ENCODE measurements at places on chromosomes 12 and 14. TPM values are rescaled to one million over a fixed set of nuclear protein-coding genes. Genes with fewer than 3 reads are reported as not detected.

DEGS2 gene
- total RNA-seq: 10.2 TPM

ASB2 gene
- total RNA-seq: 2.0 TPM

MEG3 gene
- total RNA-seq: 68.8 TPM

SNX6 gene
- 129 TPM for total RNA-seq

INSM2 gene
- not detected for total RNA-seq

CFAP251 gene
- total RNA-seq: 6.7 TPM

DNA sequence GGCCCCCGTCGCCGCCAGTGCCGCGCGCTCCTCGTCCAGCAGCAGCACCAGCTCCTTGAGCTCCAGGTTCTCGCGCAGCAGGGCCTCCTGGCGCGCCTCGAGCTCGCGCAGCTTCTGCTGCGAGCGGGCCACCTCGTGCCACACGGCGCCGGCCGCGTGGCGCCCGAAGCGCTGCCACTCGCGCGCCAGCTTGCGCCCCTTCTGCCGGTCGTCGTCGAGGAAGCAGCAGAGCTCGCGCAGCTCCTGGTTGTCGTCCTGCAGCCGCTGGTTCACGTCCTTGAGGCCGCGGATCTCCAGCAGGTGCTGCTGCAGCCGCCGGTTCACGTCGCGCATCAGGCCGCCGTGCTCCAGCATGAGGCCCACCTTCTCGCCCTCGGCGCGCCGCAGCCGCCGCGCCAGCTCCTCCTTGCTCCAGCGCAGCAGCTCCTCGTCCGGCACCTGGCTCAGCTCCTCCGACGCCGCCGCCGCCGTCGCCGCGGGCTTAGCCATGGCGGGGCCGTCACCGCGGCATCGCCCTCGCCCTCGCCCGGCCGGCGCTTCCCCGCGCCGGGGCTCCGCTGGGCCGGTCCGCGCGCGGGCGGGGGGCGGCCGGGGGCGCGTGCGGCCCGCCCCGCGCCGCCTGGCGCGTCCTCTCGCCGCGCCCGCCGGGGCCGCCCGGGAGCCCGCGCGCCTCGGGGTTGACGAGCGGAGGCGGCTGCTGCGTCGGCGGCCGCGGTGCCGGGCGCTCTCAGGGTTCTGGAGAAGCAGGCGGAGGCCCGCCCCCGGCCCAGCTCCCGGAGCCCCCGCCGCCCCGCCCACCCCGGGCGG is at the start of gene CCDC85C:
Gene CCDC85C, minus strand, starts transcription at position 737 of the 807 bp plus-strand sequence. Its CDS starts 248 bp downstream, at position 489.
- peaks cover 6% of the 10 kb centered on the region for H3K4me1 ChIP-seq
- DNase-seq: no peak
- H3K27me3 ChIP-seq: no peaks in the 10 kb centered on the region
- H3K4me3 ChIP-seq: peak within 1 kb of the TSS; percentile 88

GRCh38 chr12:21483531-21483930 is 17.9 kb downstream of the RECQL start:
- DNase-seq: no peak

- no peaks in the 10 kb centered on the region for H3K27me3 ChIP-seq
- no peaks in the 10 kb centered on the region for H3K36me3 ChIP-seq
- DNase-seq: no peak
Observed at GRCh38 chr14:72714094-72714493, 179.8 kb downstream of the DPF3 start.

DNA sequence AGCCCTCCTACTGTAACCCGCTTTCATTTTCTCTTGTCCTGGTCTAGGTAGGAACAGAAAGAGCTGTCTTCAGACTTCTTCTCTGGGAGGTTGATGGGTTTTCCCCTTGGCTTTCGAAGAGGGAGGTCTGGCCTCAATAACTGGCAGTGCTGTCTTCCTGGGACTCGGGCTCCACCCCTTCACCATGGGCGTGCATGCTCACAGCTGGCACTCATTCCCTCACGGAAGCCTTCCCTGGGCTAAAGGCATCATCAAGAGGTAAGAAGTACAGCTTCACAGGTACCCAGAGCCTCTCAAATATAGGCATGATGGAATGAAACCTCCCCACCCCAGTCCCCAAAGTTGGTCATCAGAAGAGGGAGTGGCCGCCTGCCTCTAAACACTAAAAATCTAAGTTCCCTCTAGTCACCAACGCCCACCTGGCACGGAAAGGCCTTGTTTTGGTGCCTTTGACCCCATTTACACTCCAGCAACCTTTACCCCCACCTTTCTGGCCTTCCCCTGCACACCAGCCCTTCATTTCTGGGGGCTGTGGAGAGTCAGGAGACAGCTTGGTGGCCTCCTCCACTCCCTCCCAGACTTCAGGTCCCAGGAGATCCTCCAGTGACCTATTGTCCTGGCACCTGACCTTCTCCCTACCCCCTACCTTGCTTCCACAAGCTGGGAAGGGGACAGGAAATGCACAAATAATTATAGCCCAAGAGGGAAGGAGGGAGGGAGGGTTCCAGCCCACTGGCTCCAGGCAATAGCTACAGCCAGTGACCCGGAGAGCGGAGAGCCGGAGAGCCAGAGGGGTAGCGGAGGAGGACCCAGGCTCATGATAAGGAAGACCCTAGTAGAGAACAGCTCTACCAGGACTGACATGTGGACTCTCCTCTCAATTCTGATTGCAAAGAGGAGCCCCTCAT is 2.8 kb downstream of the RAPGEF3 start:
- H3K4me1 ChIP-seq: peaks cover 24% of the 10 kb centered on the region
- peak overlapping the region; percentile 95 for H3K27ac ChIP-seq
- DNase-seq: no peak
- no peaks in the 10 kb centered on the region for H3K27me3 ChIP-seq

GRCh38 chr12:89319606-89320005 is 32.7 kb downstream of the DUSP6 start:
- no peaks in the 10 kb centered on the region for H3K4me1 ChIP-seq
- H3K27me3 ChIP-seq: no peaks in the 10 kb centered on the region
- no peak overlapping the region for H3K4me3 ChIP-seq
- H3K27ac ChIP-seq: no peak overlapping the region

GRCh38 chr12:113926788-113927187 is 39.3 kb downstream of the RBM19 start:
- H3K4me3 ChIP-seq: no peak overlapping the region
- no peaks in the 10 kb centered on the region for H3K27me3 ChIP-seq
- no peaks in the 10 kb centered on the region for H3K36me3 ChIP-seq
- DNase-seq: no peak

GRCh38 chr12:12153596-12153995 is 82.9 kb downstream of the BCL2L14 start:
- H3K36me3 ChIP-seq: peaks cover under 1% of the 10 kb centered on the region
- no peak overlapping the region for H3K27ac ChIP-seq
- DNase-seq: no peak
- no peak overlapping the region for H3K4me3 ChIP-seq
- no peaks in the 10 kb centered on the region for H3K4me1 ChIP-seq
- H3K27me3 ChIP-seq: no peaks in the 10 kb centered on the region

- peak overlapping the region; percentile 14 for H3K27ac ChIP-seq
- H3K4me3 ChIP-seq: no peak overlapping the region
- no peak for DNase-seq
- H3K36me3 ChIP-seq: no peaks in the 10 kb centered on the region
- H3K4me1 ChIP-seq: no peaks in the 10 kb centered on the region
- H3K27me3 ChIP-seq: no peaks in the 10 kb centered on the region
Observed at GRCh38 chr14:60241091-60241490, 7.9 kb upstream of the PPM1A start.

DNA sequence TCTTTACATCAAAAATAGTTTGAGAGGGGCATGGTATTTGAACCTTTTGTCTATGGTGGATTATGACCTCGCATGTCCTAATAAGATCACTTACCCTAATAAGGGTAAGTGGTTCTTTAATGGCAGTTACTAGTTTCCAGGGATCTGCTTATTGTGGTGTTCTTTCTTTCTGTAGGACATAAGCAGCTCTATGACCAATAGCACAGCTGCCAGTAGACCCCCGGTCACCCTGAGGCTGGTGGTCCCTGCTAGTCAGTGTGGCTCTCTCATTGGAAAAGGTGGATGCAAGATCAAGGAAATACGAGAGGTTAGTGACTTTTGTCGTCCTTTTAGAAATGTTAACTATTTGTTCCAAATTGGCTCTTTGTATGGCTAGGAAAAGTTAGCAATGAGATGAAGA is 7.2 kb downstream of the PCBP2 start:
- H3K4me1 ChIP-seq: no peaks in the 10 kb centered on the region
- no peaks in the 10 kb centered on the region for H3K27me3 ChIP-seq
- DNase-seq: no peak
- H3K4me3 ChIP-seq: no peak overlapping the region
- H3K27ac ChIP-seq: no peak overlapping the region
- peaks cover 23% of the 10 kb centered on the region for H3K36me3 ChIP-seq

- H3K36me3 ChIP-seq: no peaks in the 10 kb centered on the region
- DNase-seq: no peak
- peak overlapping the region; percentile 73 for H3K4me3 ChIP-seq
- no peaks in the 10 kb centered on the region for H3K27me3 ChIP-seq
- H3K4me1 ChIP-seq: no peaks in the 10 kb centered on the region
Observed at GRCh38 chr12:46267825-46268582, 839 bp downstream of the SLC38A1 start.

DNA sequence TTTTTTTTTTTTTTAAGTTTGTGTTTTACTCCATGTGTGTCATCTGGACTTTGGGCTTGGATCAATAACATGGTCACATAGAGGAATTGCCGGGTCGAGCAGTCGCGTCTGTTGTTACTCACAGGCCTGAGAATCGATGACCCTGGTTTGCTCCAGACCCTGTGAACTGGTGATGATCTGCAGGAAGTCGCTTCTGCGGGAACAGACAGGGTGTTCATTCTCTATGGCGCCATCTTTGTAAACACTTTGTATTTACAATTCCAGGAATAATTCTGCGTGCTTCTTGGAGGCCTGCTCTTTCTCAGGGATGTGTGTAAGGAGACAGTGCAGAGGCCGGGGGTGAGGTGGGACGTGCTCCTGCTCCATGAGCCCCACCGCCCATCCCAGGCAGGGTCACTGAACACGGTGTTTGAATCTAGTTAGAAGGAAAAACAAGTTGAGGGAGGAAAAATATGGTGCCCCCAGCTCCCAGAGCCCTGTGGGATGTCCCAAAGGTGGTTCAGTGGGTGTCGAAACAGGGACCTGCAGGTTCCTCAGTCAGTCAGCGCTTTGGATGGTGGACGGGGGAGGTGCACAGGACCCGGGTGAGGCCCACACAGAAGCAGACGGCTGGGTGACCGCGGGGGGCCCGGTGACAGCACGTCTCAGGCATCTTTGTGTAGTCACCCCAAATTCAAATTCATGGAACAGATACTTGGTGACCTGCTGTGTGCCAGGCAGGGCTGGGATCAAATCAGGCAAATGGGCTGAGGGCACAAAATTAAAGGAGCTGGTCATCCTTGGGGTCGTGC is 58.8 kb downstream of the ADGRD1 start:
- no peak overlapping the region for H3K27ac ChIP-seq
- H3K27me3 ChIP-seq: peaks cover 4% of the 10 kb centered on the region

DNA sequence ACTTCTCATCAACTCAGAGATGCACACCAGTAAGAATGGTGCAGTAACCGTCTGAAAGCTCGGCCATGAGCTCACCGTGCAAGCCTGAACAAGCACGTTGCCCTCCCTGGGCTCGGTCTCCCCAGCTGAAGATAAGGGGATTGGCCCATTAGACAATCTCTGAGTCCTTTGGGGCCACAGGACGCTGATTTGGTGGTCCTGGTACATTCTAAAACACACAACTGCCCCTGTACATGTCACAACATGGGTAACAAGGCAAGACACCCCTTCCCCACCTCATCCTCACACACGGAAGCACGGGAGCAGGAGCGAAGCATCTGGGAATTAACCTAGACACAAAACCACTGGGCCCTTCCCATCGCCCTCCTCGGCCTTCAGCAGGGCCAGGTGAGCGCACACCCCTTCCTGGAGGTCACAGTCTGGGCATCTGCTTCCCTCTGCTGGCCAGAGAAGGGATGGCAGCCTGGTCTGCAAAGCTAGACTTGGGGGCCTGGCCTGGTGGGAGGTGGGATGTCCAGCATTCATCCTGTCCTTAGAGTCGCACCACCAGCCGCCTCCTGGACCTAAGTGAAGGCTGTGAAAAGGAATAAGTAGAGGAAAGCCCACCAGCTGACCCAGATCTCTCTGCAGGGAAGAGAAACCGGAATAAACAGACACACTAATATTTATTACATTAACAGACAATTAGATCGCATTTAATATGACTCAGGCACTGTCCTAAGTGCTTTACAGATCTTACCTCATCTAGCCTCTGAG is 18.9 kb upstream of the SMUG1 start:
- H3K27me3 ChIP-seq: no peaks in the 10 kb centered on the region
- H3K27ac ChIP-seq: no peak overlapping the region
- no peak overlapping the region for H3K4me3 ChIP-seq
- H3K4me1 ChIP-seq: no peaks in the 10 kb centered on the region
- DNase-seq: peak; percentile 60

- H3K4me3 ChIP-seq: no peak overlapping the region
- no peaks in the 10 kb centered on the region for H3K4me1 ChIP-seq
- H3K27me3 ChIP-seq: no peaks in the 10 kb centered on the region
- DNase-seq: no peak
- no peak overlapping the region for H3K27ac ChIP-seq
Observed at GRCh38 chr12:9731797-9732196, 1.1 kb downstream of the CLECL1 start.

DNA sequence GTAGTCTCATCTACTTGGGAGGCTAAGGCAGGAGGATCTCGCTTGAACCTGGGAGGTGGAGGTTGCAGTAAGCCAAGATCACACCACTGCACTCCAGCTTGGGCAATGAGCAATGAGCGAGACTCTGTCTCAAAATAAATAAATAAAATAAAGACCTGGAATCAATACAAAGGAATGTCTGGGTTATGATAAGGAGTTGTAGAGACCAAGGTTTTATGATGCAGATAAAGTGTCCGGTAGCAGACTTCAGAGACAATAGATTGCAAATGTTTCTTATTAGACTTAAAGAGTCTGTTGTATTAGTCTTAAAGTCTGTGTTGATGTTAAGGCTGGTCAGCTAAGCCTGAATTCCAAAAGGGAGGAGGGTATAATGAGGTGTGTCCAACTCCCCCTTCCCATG is 35.2 kb upstream of the RNASE1 start:
- no peaks in the 10 kb centered on the region for H3K27me3 ChIP-seq
- H3K27ac ChIP-seq: no peak overlapping the region
- H3K36me3 ChIP-seq: no peaks in the 10 kb centered on the region

DNA sequence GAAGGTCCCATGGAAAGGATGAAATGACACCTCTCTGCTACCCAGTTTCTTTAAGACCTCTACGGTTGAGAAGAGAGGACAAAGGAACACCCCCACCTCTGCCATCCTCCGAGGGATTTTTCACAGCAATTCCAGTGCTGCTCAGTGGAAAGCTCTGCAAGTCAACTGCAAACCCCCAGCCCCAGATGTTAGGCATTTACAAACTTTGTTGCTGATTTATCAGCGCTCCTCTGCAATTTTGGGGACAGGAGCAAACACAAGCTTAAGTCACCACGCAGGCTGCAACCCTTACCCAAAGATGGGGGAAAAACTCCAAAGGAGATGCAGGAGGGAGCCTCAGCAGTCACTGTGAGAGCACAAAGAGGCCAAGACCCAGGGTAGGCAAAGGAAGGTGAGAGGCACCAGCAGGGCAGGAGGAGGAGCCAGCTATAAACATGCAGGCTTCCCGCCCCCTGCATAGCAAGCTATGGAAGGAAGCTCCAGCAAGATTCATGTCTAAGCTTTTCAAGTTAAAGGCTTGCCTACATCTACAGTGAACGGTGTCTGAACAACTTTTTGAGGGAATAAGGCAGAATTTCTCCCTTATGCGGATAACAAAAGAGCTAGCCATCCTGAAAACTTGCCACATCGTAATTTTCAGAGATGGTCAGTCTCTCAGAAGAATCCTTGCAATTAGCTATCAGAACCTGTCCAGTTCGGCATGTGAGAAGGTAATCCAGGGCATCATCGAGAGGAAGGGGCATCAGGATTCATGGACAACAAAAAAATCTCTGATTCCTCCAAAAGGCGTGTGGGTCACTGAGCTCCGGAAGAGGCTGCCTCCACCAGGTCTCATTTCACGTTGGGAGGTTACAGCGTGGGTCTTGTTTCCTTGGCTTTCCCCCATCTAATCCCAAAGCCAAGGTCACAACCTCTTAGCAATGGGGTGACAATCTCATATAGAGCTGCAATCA is 3.9 kb downstream of the CTDSP2 start:
- no peaks in the 10 kb centered on the region for H3K36me3 ChIP-seq
- H3K27me3 ChIP-seq: no peaks in the 10 kb centered on the region
- peak overlapping the region; percentile 97 for H3K4me3 ChIP-seq
- DNase-seq: no peak
- peak overlapping the region; percentile 100 for H3K27ac ChIP-seq
